ENCODE measurements at places on chromosomes 4 and X.

GRCh38 chrX:148904421-148905111 lies 404.1 kb downstream of the AFF2 start:
- no peak for DNase-seq

GRCh38 chr4:16224264-16225166 lies 1.8 kb downstream of the TAPT1 start:
- no peak for DNase-seq

DNA sequence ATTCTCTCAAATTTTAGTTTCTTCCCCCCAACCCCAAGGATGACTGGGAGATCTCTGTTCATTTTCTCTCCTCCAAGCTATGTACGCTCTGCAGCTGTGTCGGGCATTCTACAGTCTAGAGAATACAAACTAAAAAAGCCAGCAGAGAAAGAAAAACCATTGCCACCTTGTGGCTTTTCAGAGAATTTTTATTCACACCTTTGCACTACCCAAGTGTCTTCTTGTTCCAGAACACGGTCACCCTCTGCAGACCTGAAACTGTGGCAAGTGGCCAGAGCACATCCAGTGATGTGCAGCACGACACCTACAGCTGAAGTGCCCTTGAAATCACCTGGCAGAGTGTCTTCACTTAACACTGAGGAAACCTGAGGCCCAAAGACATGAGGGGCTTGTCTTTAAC lies 68.6 kb downstream of the CHST7 start:
- DNase-seq: no peak

GRCh38 chrX:106917830-106918500 lies 2.2 kb upstream of the CLDN2 start:
- no peak for DNase-seq

DNA sequence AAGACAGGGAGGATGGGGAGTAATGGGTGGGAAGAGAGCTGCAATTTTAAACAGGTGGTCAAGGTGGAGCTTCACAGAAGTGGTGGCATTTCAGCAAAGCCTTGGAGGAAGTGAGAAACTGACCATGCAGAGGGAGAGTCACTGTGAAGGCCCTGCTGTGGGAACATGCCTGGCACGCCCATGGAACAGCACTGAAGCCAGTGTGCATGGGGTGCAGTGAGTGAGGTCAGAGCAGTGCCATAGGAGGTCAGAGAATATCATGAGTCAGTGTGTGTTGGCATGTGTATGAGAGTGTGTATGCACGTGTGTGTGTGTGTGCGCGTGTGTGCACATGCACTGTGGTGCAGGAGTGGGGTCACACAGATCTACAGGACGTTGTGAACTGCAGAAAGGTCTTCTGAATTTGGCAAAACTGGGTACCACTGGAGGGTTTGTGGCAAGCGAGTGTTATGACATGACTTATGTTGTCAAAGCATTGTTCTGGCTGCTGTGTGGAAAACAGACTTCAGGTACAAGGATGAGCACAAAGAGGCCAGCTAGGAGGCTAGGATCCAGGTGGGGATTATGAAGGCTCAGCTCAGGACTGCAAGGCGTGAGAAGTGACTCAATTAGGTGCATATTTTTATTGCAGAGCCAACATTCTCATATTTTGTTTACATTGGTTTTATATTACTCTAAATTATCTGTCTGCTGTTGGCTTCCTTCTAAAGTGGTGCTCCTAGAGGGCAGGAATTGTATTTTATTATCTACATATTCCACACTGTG lies 34.0 kb downstream of the ZNF827 start:
- no peak for DNase-seq

DNA sequence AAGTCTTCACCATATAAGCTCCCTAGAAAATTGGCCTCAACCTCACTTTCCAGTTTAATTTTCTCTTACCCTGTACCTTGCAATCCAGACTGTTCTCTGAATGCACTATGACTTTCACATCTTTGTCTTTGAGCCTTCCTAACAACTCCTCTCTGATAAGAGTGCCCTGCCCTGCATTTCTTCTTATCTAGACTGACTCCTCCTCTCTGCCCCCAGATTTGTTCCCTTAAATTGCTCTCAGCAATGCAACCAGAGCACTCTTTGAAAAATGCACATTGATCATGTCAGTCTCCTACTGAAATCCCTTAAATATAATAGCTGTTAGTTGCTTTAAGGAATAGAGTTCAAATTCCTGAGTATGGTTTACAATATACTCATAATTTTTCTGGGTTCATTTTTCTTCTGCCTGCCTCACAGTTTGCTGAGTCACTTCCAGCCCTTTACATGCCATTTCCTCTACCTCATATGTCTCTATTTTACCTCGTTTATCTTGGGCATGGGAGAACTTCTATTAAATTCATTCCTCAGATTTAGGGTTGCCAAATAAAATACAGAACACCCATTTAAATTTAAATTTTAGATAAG lies 582.7 kb upstream of the AADAT start:
- DNase-seq: peak; percentile 11

DNA sequence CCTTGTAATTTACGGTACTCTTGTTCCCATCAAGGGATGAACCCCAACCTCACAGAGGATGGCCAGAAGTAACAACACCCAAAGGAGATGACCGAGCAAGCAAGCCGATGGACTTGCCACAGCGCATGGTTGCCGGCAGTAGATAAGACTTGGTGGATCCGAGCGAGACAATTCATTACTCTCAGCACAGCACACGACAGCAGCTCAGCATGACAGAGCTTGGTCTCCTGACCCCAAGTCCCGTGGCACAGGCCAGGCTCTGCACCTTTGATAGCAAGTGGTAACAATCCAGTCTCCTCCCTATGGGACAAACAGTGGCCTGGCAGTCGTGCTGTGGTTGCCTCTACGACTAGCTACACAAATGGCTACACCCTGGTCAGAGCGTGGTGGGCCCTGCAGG lies 26.3 kb downstream of the RWDD4 start:
- no peak for DNase-seq

DNA sequence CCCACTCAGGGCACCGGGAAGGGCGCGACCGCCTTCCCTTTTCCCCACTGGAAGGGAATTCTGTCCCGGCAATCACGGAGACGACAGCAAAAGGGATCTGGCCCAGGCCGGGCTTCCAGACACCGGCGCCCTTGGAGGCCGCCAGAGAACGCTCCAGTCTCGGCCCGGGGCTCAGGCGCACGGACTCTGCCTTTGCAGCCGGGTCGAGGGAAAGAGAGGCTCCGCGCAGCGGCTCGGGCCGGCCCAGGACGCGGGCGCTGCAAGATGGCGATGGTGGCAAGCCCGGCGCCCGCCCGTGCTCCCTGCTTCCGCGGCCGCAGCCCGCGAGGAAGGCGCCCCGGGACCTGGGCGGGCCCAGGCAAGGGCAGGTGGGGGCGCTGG lies 1.1 kb downstream of the CTBP1 start:
- no peak for DNase-seq

DNA sequence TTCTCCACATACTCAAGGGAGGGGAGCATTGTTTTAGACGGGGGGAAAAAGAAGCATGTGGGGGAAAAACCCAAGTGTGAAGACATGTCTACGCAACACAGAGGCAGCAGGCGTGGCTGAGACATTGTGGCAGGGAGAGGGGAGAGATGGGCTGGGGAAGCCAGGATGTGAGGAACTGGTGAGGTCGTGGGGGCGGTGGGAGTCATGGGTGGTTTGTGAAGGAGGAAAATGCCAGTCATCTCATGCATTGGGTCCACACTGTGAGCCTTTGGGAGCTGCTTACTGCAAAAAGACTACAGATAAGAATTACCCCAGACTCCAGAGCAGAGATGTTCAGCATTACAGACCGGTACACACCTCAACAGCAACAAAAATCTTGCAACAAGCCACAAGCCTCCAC lies 2.1 kb downstream of the JAKMIP1 start:
- no peak for DNase-seq

GRCh38 chr4:27759611-27760575 lies 899.3 kb downstream of the STIM2 start:
- DNase-seq: no peak

- DNase-seq: no peak
Measured at GRCh38 chr4:101238706-101239105, 108.6 kb downstream of the PPP3CA start.

DNA sequence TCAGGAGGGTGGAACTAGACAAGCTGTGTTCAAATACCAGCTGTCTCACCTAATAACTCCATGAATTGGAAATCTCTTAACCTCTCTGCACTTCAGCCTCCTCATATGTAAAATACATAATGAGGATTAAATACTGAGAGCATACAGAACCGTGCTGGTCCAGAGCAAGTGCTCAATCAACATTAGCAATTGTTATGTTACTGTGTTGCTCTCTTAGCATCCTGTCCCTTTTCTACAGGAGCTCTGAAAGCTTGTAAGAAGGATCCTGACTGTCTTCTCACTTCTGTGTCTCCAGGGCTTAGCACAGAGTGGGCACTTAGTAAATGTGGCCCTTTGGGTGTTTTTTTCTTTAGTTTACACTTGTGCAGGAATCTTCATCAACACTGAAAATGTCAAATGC lies 1456.1 kb upstream of the IGFBP7 start:
- no peak for DNase-seq

GRCh38 chrX:38991656-38992440 lies 190.6 kb downstream of the MID1IP1 start:
- DNase-seq: no peak

- peak; percentile 98 for DNase-seq
Measured at GRCh38 chr4:128241425-128241913, 46.1 kb downstream of the PGRMC2 start.

DNA sequence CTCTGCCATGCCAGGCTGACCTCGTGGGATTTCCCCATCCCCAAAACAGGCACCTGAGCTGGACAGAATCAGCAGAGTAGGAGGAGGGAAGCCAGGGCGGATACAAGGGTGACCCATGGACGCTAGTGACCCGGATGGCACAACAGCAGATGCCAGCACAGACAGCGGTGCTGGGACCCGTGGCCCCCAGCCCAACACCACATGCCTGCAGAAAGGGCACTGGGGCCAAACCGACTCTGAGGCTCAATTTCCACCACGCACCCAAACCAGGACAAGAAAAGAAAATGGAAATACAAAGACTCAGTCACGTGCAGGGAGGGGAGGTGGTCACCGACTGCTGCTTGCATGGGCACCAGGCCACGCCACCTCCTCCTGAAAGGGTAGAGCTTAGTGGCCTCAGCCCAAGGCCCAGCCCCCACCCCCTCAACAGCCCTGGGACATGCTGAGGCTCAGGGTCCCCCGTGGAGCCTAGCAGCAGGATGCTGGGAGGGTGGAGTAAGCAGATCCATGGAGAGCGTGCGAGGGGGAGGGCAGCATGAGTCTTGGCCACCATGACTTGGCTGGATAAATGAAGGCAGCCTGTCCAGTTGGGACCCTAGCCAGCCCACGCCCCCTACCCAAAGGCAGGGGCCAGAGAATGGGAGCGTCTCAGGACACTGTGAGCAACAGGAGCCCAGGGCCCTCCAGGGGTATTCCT lies 47.7 kb downstream of the C4orf50 start:
- DNase-seq: no peak

- peak; percentile 42 for DNase-seq
Measured at GRCh38 chr4:73311428-73311827, 52.8 kb upstream of the ANKRD17 start.

- no peak for DNase-seq
Measured at GRCh38 chr4:85951-86350, 32.8 kb downstream of the ZNF595 start.

DNA sequence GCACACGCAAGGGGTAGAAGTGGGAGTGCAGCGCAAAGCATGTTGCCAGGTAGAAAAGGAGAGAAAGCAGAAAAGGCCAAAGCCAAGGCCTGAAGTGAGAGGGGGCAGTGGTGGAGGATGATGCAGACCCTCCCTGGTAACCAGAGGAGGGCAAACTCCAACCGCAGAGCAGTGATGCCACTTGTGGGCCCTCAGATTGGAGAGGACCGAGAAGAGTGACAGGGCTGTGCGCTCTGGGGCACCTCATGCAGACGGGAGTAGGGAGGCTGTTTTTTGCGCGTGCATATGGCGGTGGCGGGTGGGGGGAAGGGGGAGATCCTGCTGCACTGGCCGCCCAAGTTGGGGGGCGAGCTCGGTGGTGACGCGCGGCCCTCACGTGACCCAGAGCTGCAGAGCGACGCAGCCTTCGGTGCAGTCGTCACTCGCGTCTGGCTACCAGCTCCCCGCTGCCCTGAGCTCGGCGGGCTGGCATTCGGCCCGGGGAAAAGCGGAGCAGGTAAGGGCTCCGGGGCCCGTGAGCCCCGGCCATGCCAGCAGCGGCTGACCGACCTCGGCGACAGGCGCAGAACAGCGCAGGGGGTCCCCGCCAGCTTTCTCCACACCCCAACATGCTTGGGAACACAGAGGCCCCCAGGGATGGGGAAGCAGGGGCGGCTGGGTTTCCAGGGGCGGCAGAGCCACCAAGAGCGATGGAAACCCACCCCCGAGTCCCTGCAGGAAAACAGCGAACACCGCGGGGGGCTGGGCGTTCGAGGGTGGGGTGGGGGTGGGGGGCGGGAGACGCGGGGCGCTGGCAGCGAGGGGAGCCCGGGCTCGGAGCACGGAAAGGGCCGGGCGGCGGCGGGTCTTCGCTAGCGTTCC lies at the start of gene BEX3:
Gene BEX3, plus strand, starts transcription at position 421 of the 861 bp plus-strand sequence. CDS start 984 bp downstream, outside the sequence.
- DNase-seq: no peak

GRCh38 chr4:103429283-103429682 lies 231.1 kb upstream of the CENPE start:
- DNase-seq: no peak

DNA sequence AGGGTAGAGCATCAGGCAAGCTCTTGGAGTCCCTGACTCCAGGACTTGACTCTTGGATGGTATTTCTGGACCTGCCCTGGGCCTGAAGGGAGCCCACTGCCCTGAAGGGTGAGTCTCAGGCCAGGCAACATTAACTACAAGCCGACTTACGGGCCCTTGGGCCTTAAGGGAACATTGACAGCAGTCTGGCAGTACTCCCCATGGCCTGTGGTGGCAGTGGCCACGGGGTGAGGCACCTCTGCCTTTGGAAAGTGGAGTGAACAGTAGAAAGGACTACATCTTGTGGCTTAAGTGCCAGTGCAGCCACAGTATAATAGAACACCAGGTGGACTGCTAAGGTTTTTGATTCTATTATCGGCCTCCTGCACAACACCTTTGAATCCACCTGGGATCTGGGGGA lies 36.3 kb downstream of the SH3BGRL start:
- no peak for DNase-seq

- DNase-seq: no peak
Measured at GRCh38 chrX:97066381-97066780, 182.7 kb downstream of the RPA4 start.

GRCh38 chrX:147226801-147227200 lies 412.3 kb upstream of the CXorf51A start:
- no peak for DNase-seq

- DNase-seq: no peak
Measured at GRCh38 chr4:155005395-155006090, 202.9 kb upstream of the NPY2R start.

GRCh38 chrX:54067766-54068165 lies 23.5 kb upstream of the PHF8 start:
- DNase-seq: no peak

GRCh38 chrX:54812306-54812705 lies 4.8 kb downstream of the MAGED2 start:
- no peak for DNase-seq

- no peak for DNase-seq
Measured at GRCh38 chr4:19883841-19884240, 367.9 kb upstream of the SLIT2 start.

GRCh38 chrX:74262452-74263209 lies 41.3 kb upstream of the ZCCHC13 start:
- no peak for DNase-seq

GRCh38 chr4:183250831-183251230 lies 69.2 kb downstream of the CLDN22 start:
- no peak for DNase-seq

All from AG04450 (cell line).